ENCODE measurements at places on chromosomes 13 and 19.

GRCh38 chr19:17471410-17472125 is 1.2 kb downstream of the SLC27A1 start:
- DNase-seq = no peak

- DNase-seq = no peak
Measured at GRCh38 chr13:100552755-100553154, 35.8 kb downstream of the GGACT start.

- peak; percentile 54 for DNase-seq
Measured at GRCh38 chr19:53977429-53977990, 13.9 kb upstream of the CACNG6 start.

DNA sequence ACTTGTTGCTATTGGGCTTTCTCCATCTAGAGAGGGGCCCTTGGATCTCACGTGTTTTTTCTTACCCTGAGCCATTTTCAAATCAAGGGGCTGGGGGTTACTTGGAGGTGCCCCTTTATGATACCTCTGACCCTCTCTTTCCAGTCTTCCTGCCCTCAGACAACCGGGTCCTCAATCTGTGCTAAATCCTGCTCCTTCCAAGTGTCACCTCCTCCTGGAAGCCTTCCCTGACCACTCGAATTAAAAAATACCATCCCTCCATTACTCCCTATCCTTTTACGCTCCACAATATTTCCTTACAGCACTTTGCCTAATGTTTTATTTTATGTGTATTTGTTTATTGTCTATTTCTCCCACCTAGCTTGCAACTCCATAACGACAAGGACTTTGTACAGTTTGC is 3.3 kb downstream of the KLK8 start:
- no peak for DNase-seq

DNA sequence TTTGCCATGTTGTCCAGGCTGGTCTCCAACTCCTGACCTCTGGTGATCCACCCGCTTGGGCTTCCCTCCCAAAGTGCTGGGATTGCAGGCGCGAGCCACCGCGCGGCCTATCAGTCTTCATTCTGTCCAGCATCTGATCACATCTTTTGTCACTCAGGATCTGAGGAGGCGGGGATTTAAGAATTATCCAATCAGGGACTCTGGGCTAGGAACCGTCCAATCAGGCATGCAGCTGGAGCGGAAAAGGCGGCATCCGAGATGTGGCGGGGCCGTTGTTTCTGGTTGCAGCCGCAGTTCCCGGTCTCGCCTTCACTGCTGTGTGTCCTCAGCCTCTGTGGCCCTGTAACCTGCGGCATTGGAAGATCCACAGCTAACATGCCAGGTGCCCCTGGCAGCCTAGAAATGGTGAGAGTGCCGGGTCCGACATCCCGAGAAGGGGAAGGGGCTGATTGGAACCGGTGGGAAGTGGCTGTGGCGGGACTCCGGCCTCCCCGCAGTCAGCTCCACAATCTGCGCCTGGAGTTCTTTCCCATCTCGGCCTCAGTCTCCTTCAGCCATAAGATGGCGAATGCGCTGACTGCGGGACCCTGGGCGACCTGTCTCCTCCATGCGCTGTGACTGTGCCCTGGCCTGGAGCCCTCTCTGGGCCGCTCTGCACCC is at the start of gene ZNF729:
TSS of gene ZNF729 (plus strand) at position 291 of the 660 bp plus-strand sequence. CDS start at position 376, 85 bp downstream.
- no peak for DNase-seq

- no peak for DNase-seq
Measured at GRCh38 chr13:79056706-79057105, 349.3 kb downstream of the RBM26 start.
